Stimulated activated effector memory CD8-positive, alpha-beta T cell treated with anti-CD3 and anti-CD28 coated beads, Interleukin-12 subunit alpha, Interleukin-12 subunit beta, amount 100 ng/mL, for 72 hours (primary cell): ENCODE measurements at places on chromosomes 2 and 18.

- no peak for DNase-seq
Observed at GRCh38 chr2:140639628-140640027, 1491.2 kb downstream of the LRP1B start.

DNA sequence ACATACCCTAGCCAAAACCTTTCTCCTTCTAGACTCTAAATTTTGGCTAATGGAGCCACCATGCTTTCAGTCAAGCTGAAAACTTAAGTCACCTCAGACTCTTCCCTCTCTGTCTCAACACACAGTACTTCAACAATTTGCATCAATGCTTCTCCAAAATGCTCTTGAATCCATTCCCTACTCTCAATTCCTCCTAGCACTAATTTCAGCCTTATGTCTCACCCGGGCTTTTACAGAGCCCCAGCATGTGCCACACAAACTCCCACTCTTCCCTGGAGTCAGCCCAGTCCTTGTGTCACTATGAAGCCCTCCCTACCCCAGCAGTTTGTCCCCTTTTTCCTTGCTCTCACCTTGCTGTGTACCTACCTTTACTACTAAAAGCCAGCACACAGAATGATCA lies 38.7 kb downstream of the AAK1 start:
- DNase-seq = no peak

- DNase-seq = no peak
Observed at GRCh38 chr2:126241411-126241810, 414.5 kb upstream of the GYPC start.

DNA sequence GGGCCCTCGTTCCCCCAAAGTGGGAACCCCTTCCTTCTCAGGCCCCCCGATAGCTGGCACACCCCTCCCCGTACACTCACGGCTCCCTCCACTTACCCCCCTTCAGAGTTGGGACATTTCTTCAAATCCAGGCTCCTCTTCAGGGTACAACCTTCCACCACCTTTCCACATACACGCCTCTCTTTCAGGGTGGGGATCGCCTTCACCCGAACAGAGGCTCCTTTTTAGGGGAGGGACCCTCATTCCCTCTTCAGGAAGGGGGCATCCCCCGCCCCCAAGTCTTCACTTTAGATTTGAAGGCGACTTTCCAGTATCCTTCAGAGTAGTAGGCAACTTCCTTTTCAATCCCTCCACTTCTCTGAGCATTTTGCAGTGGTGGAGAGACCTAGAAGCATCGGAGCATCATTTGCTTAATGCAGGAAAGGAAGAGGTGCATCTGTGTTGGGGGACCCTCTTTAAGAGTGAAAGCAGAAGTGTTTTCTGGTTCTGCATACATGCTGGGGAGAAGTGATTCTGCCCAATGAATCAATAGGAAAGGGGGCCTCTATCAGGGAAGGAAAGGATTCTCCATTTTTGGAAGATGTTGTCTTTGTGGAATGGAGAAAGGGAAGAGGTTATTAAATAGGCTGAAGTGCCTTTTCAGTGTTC lies 845 bp downstream of the EML4 start:
- DNase-seq = no peak

DNA sequence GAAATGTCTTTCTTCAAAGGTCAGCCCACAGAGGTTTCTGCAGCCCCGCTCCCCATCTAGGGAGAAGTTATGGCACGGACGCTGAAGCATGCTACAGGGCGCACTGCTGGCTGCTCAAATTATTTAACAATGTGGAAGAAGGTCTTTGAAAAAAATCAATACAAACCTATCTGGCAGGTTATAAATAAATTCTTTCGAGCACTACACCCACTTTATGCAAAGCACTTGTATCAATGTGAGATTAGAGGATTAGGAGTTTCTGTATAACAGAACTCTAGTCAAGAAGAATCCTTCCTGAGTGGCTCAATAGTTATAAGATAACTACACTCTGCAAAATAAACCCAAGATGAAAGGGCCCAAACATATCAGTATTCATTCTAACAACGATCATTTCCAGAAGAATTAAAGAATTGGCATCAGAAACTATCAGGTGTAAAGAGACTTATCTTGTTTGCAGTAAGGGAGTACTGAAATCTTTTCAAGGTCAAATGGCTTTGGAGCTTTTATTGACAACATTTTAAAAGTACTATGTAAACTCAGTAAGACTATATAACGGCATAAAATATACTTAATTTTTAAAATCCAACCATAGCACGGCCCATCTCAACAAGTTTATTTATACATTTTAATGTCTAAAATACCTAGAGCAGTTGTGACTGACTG lies 103.0 kb upstream of the DNMT3A start:
- DNase-seq = no peak

GRCh38 chr2:226066391-226066790 lies 666.9 kb downstream of the NYAP2 start:
- DNase-seq = no peak

DNA sequence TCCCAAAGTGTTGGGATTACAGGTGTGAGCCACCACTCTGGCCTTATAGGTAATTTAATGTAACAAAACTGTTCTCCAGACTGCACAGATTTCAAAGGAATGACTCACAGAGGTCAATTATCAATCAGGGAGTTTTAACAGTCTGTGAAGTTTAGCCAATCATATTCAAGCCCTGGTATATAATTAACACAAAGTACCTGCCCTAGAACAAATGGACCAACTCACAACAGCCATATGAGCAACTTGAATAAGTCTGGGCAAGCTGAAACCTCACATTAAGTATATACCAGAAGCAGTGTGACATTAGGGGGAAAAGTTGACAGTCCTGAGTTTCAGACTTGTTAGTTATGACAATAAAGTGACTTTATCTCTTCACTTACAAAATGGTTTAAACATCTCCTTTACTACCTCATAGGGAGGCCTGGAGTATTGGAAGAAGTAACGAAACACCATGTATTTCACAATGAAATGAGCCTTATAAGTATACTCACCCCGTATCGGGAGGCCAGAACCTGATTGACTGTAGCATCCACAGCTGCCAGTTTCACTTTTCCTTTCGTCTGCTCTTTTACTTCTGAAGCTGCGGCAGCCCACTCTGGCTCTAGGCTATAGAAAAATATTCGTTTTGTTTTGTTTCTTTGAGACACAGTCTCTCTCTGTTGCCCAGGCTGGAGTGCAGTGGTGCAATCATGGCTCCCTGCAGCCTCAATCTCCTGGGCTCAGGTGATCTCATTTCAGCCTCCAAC lies 22.2 kb downstream of the PDIA6 start:
- peak; percentile 61 for DNase-seq

DNA sequence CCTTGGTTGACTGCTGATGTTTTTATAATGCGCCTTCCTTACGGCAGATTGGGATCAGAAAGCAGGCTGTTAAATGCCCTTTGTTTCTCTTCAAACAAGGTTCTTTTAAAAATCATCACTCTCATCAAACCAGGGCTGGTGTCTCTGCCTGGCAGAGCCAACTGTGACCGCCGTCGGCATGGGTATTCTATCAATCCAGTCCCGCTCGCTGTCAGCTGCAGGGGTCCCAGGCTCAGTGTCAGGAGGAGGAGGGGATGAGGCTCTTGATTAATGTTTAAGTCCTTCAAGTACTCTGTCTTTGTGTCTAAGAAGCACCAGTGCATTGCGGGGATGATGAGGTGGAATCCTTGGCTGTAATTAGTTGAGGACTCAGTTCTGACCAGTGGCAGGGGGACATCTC lies 348.1 kb downstream of the RNF144A start:
- no peak for DNase-seq
